DMS79 (cell line): ENCODE measurements at places on chromosomes 11 and 22.

- DNase-seq: no peak
Measured at GRCh38 chr11:47396049-47396320, 12.4 kb upstream of the SLC39A13 start.

- no peak for DNase-seq
Measured at GRCh38 chr22:42439821-42440674, 7.8 kb upstream of the NFAM1 start.

- no peak for DNase-seq
Measured at GRCh38 chr11:10315083-10315482, 10.2 kb downstream of the ADM start.

- no peak for DNase-seq
Measured at GRCh38 chr22:45164270-45165088, 754 bp downstream of the NUP50 start.

- no peak for DNase-seq
Measured at GRCh38 chr11:34558211-34558610, 44.6 kb upstream of the ELF5 start.

GRCh38 chr11:123233280-123233974 is 38.4 kb upstream of the CLMP start:
- DNase-seq: no peak

- no peak for DNase-seq
Measured at GRCh38 chr11:114084414-114084813, 24.9 kb downstream of the ZBTB16 start.
